Activated CD4-positive, alpha-beta T cell treated with anti-CD3 and anti-CD28 coated beads for 36 hours (primary cell): ENCODE measurements at places on chromosomes 16 and 17.

GRCh38 chr16:78045865-78046581 is 23.7 kb downstream of the CLEC3A start:
- DNase-seq: peak; percentile 73

GRCh38 chr17:58371300-58371950 is 19.4 kb upstream of the SUPT4H1 start:
- DNase-seq: no peak

DNA sequence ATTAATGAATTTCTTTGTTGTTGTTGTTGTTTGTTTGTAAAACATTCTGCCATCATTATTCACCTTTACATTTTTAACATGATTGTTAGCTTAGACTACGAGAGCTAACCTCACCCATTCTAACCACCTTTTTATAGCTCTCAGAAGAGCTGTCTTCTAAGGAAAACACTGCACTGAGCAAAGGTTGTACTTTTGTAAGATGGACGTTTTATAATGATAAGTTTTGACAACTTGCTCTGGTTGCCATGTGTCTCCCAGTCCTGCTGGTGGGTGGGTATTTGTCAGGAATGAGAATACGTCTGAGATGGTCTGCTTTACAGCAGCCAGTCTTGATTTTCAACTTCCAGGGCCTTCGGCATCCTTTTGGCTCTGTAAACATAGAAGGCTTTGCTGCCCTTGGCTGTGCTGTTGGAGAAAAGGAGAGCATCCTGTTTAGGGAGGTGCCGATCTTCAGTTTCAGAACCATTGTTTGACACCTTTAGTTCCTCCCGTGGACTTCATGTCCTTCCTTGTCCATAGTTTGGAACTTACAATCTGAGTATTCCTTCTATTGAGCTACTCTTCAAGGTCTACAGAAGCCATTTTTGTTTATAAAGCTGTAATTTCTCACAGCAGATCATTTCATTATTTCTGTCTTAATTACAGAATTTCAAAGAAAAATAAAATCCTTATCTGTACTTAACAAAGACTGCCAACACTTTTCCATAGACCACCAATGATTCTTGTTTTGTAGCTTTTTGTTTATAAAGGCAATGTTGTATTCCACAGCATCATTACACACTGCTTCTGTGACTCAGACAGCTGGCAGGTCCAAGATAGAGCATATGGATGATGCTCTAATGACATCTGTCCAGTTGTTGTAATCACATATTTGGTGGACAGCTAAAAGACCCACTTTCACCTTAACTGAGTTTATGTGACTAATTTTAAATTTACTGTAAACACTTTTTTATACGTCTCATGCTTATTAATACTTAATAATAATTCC is 270.1 kb upstream of the TBX2 start:
- DNase-seq: no peak

DNA sequence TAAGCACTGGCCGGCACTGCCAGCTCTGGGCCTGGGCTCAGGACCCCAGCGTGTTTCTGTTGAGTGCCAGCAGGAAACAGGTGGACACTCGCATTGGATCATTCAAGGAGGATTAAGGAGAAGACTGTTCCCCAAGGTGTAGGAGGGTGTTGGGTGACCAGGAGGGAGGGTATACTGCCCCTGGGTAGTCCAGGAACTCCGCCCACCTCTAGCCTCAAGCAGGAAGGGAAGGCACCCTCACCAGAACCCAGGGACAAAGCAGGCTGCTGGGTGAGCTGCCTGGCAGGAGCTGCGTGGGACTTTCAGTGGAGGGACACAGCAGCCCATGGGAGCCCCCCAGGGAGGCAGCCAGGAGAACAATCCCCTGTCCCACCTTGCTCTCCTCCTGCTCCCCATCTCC is 7.7 kb upstream of the RAB37 start:
- no peak for DNase-seq

DNA sequence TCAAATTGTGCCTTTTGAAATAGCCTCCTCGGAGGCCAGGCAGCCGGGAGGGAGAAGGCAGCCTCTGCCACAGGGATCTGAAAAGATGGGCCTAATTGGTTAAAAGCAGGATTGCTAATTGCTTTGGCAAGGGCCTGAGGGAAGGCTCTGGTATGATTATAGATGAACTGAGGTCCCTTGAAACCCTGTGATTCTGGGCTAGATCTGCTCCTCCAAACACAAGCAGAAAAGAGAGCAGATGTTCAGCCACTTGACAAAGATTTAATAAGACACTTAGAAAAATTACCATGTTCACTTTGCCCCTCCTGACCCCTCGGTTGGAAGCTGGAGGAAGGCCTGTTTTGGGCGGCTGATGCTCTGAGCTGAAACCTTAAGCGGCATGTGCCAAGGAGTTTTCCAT is 209.5 kb upstream of the MPHOSPH6 start:
- no peak for DNase-seq

DNA sequence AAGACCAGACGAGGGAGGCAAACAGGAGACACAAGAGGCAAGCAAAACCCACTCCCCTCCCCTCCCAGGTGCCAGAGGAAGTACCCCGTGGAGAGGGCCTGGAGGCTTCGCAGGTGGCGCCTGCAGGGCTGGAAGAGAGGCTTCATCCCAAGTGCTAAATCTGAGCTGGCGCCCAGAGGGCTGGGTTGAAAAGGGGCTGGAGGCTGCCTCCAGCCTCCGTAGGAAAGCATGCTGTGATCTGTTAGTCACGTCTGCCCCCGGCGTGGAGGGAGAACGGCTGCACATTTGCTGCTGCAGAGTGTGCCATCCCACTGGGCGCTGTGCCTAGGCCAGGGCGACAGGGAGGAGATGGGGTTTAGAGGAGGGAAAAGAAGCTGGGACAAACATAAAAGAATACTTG is 16.9 kb downstream of the RPH3AL start:
- no peak for DNase-seq

DNA sequence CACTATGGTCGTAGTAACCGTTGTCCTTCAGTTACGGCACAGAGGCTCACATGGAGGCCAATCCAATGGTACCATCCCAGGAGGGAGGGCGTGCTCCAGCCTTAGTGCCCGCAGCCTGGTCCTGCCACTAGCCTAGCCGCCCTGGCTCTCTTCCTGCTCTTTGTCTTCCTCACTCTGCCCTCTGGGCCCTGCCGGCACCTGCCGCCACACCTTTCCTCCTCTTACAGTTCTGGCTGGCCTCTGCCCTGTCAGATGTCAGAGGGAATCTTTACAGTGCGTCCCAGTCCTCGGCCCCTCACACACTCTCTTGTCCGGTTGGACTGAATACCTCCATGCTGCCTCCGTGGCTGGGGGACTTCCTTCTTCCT is 23.4 kb downstream of the GINS2 start:
- no peak for DNase-seq

- no peak for DNase-seq
These were observed 4.9 kb downstream of the STARD3 start for GRCh38 chr17:39641883-39642282.

DNA sequence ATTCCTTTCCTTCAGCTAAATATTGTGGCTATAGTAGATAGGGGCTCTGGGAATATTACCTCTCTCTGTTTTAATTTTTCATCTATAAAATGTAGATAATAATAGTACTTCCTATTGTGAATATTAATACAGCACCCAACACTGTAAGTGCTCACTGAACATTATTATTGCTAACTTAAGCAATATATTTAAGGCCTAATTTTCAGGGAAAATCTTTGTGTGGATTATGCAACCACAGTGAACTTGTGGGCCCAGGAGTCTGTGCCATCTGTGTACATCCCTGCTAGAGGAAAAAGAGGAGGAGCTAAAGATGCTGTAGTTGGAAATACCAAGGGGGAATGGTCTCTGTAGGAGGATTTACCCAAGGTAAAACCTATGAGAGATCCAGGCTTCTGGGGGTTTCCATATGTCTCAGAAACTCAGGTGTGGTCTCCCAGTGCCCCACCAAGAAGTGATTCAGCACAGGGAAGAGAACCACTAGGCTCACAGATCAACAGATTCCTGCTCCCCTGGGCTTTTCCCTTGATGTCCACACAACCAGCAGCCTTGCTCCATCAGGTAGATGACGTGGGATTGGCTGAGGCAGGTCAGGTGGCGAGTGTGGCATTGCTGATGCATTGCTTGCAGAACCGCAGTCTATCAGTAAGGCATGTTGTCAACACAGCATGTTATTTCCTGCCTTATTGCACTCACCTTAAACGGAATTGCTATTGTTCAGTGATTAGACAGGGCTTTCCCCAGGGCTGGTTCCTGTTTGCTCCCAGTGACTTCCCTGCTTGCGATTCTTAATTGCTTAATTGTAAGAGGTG is 1.6 kb upstream of the N4BP1 start:
- DNase-seq: peak; percentile 91

- DNase-seq: peak; percentile 38
These were observed 23.0 kb downstream of the ARHGAP27 start for GRCh38 chr17:45409659-45410076.

GRCh38 chr16:75695708-75696107 is 5.6 kb downstream of the DUXB start:
- peak; percentile 7 for DNase-seq

- DNase-seq: peak; percentile 55
These were observed 116.4 kb upstream of the SMURF2 start for GRCh38 chr17:64778240-64779097.

DNA sequence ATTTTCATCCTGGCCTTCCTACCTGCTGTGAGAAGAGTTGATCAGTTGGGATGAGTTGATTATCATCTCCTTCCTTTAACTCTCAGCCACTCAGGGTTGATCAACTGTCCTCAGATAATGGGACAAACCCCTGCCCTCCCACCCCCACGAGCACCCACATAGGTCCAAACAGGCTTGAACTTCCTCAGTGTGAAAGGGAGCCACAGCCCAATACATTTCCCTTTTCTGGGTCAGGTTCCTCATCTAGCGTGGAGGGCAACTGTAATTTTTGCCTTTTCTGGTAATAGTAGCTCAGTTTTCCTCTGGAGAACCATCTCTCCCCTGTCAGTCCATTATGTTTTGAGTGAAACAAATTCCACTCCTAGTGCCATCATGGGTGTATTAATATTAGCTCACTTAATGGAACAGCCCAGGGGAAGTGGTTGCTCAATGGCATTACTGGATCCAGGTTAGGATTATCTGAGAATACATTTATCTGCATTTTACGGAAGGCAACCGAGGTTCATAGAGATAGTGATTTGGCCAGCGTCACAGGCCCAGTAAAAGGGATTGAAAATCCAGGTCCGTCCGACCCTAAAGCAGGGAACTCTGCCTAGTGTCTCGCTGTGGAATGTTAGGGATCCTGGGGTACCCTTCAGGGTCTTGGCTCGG is 476 bp upstream of the LPCAT2 start:
- DNase-seq: no peak

DNA sequence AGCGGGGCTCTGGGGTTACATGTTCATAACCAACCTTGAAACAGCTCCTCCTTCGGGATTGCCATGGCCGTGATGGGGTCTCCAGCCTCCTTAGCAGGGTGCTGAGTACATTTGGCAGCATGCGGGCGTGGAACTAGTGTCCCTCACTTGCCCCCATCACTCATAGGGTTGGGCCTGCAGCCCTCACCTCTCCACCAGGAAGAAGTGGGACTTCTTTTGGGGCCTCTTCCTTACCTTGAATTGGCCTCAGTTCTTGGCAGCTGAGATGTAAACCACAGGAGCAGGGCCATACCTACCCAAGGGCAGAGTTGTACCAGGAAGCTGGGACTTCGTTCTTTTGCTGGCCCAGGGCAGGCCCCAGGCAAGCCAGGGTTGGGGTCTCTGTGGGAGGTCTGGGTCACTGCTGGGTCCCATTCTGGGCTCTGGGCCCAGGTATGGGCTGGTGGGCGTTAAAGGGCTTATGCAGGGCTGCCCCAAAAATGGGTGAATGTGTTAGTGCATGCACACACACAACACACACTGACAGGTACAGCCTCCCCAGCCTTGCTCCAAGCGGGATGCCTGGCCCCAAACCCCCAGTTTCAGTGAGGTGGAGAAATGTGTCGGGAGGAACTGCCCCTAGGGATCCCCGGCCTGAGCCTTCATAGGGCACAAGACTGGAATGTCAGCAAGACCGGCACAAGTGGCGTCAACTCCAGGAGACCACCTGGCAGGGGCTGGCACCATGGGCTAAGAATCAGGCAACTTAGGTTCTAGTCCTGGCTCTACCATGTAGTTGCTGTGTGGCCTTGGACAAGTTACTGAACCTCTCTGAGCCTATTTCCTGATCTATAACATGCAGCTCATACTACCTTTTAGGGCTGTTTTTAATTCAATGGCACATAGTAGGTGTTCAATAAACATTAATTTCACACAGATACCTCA is 3.9 kb upstream of the KRT15 start:
- no peak for DNase-seq

DNA sequence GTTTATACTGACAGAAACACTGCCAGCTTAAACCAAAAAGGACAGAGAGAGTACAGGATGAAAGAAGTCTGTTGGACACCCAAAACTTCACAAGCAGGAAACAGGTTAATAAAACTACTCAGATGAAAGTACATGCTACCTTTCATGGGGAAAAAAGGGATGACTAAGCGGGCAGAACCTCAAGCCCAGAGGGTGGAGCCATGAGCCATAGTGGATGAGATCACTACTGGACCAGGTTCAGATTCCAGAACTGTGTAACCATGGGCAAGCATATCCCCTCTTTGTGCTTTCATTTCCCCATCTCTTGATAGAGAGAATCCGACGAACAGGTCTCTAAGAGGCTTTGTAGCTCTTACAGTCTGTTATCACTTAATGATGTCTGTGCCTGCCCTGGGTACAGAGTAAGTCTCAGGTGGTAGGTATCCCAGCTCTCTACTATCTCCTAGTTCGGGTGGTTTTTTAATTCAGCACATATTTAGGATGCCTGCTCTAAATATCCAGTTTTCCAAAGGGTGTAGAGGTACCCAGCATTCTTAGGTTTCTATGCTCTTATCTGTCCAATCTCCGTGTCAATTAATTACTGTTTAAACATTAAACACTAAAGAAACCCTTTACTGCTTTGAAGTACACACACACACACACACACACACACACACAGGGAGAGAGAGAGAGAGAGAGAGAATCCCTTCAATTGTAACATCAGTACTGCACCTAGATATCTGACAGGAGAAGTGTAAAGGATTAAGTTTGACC is 206.7 kb downstream of the ZNF423 start:
- DNase-seq: no peak
